ENCODE measurements at places on chromosomes 6 and 20.

- DNase-seq = no peak
These were observed 22.6 kb downstream of the ETV7 start for GRCh38 chr6:36364669-36365479.

- no peak for DNase-seq
These were observed 8.9 kb upstream of the TMEM14A start for GRCh38 chr6:52662031-52662430.

- no peak for DNase-seq
These were observed 2.0 kb upstream of the FKBPL start for GRCh38 chr6:32132110-32132509.

DNA sequence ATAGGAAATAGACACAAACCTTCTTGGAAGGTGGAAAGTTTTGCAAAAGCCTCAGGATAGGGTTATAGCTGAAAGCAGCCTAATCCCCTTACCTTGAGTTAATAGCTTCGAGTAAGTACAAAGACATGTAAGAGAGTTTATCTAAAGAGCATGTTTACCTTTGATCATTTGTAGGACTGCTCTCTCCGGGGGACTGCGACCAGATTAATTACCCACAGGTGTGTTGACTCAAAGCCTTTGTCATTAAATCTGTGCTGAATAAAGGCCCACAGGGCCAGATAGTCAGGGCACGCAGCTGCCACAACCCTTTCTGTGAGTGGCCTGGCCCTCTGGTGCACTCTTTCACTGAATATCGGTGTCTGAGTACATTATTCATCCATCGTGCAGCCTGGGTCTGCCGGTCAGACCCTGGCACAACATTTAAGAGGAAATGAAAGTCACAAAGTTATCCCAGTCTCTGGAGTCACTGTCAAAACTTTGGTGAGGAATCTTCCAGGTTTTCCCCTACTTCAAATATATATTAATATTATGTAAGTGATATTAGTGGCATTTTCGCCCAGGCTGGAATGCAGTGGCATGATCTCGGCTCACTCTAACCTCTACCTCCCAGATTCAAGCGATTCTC lies 5.4 kb upstream of the MICA start:
- DNase-seq = no peak

- DNase-seq = no peak
These were observed 41.6 kb upstream of the SYNCRIP start for GRCh38 chr6:85684133-85684808.

DNA sequence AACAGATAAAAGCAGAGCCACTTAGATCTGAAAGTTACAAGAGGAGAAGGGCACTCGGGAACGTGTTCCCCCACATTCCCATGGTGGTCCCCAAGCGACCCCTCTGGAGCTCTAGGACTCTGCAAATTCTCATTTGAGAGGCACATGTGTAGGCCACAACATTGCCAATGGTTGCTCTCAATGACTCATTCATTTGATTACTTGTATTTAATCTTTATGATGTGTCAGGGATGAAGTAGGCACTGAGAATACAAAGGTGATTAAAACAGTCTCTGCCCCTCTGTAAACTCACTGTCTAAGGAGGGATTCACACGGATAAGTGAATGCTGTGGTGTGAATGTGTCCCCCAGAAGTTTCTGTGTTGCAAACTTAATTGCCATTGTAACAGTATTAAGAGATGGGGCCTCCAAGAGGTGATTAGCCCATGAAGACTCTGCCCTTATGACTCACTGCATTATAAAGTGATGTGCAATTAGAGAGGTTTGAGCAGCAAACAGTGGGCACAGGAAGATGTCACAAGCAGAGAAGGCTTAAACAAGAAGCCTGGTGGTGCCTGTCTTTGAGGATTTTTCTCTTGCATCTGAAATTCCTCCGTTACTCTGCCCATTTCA lies 34.0 kb upstream of the TRAM2 start:
- no peak for DNase-seq

DNA sequence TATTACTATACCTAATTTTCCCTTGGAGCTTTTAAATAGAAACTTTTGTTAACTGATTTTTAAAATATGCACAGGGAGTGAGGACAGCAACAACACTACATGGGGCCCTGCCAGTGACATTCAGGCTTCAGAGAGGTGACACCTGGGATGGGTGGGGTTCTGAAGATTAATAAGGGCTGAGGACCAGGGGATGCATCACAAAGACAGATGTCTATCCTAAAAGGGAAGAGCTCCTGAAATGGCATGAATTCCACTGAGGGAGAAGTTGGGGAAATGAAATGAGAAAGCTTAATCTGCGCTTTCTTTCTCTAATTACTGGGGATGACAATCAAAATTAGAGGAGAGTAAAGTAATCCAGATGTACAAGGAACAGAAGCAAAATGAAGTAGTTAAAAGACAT lies 162.8 kb downstream of the BTBD9 start:
- no peak for DNase-seq

- DNase-seq = no peak
These were observed 148.8 kb downstream of the LRFN2 start for GRCh38 chr6:40438246-40438887.

- DNase-seq = peak; percentile 74
These were observed at the start of gene SAMD10 for GRCh38 chr20:63979557-63980316. Gene SAMD10 (minus strand): TSS chr20:63979642. CDS start chr20:63979467, 175 bp downstream.

DNA sequence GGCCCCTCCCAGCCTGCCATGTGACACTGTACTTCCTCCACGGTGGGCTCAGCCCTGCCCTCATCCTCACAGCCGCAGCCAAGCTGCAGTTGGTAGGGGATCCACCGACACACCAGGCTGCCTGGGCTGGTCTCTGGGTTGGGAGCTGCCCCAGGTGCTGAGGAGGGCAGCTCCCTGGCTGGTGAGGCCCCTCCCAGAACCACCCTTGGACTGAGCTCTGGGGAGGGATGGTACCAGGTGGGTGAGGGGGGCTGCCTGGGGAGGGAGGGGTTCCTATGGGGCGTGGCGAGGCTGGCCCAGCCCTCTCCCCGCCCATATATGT lies 185 bp upstream of the TNFRSF6B start:
- no peak for DNase-seq

GRCh38 chr6:71290611-71291010 lies 2.0 kb downstream of the OGFRL1 start:
- DNase-seq = no peak

DNA sequence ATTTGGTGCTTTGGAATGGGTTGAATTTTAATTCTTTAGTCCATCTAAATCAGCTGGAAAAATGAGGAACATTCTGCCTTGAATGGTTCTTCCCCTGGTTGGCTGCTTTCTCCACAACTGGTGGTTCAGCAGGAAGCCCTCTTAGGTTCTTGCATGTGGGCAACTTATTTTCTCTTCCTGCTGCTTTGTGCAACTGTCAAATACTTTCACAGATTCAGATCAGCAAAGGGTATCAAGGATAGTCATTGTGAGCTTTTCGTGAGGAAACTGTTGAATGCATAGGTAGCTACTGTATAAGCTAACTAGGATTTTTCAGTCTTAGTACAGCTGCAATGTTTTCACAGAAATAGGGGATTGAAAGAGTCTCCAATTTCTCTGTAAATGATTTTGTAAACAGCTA lies 72.9 kb upstream of the MRAP2 start:
- DNase-seq = no peak

- DNase-seq = peak; percentile 67
These were observed 19.5 kb upstream of the UBE2J1 start for GRCh38 chr6:89371849-89372505.

DNA sequence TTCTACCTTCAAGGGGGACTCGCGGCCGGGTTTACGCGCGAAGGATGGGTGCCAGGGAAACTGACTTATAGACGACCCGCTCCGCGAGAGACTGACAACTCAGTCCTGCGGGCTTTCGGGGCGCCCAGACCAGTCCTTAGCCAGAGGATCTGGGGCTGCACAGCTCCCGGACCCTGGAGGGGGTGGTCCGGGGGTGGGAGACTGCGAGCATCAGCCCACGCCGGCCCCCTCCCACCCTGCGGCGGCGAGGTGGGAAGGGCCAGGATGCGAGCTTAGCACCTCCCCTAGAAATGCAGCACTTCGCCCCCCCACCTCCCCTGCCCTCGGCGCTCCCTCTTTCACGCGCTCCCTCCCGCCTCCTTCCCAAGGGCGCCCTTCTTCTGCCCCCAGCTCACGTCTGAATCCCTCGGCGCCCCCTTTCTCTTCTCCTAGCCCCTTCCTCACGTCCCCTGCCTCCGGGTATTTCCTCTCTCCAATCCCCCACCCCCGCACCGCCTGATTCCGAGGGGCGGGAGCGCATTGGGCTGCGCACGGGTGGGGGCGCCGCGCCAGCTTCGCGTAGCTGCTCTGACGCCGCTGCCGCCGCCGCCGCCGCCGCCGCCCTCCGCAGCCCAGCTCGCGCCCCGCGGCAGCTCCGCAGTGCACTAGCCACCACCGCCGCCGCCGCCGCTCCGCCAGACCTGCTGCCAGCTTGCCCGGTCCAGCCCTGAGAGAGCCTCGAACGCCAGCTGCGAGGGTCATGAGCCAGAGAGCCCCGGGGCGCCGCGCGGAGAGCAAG lies at the start of gene SLC32A1:
Gene SLC32A1 (plus strand): TSS at position 639 of the 778 bp plus-strand sequence. CDS start 239 bp downstream, outside the sequence.
- DNase-seq = peak; percentile 24

GRCh38 chr6:141963543-141964295 lies 169.0 kb upstream of the GJE1 start:
- no peak for DNase-seq

DNA sequence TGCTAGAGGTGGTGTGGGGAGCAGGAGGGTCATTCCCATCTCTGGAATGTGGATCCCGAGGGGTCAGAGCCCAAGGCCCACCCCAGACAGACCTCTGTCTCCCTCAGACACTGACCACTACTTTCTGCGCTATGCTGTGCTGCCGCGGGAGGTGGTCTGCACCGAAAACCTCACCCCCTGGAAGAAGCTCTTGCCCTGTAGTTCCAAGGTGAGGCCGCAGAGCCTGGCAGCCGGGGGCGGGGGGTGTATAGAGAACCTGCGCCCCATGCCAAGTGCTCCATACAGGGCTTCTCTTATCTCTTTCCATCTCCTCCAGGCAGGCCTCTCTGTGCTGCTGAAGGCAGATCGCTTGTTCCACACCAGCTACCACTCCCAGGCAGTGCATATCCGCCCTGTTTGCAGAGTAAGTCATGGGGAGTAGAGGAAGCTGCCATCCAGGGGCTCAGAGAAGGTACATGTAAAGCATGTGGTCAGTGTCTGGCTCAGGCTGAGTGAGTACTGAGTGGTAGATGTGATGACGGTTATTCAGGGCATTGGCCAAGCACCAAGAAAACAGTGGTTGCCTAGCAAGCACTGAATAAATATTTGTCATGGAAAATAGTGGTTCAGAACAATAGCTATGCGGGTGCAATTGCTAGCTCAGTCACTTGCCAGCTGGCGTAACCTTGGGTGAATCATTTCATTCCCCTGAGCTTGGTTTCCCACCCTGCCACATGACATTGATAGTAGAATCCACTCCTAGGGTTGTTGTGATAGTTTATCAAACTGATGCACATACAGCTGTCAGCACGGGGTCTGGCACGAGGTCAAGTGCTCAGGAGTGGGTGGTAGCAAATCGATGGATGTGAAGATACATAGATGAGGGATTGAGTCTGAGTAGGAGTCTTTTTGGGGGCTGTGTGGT lies 3.5 kb downstream of the PIGT start:
- DNase-seq = no peak

DNA sequence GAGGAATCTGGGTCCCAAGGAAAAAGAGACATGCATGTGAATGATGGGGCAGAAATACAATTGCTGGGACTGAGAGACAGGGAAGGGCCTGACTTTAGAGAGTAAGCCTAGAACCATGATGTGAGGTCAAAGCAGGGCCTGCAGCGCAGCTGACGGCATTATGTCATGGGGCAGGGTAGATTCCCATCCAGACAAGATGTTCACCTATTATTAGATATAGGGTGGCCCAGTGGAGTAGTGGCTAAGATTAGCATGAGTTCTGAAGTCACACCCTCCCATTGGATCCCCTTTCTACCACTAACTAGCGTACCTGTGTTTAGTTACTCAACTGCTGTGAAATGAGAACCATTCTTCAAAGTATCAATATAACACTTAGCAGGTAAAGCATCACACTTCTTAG lies 39.6 kb downstream of the NDUFAF5 start:
- no peak for DNase-seq

DNA sequence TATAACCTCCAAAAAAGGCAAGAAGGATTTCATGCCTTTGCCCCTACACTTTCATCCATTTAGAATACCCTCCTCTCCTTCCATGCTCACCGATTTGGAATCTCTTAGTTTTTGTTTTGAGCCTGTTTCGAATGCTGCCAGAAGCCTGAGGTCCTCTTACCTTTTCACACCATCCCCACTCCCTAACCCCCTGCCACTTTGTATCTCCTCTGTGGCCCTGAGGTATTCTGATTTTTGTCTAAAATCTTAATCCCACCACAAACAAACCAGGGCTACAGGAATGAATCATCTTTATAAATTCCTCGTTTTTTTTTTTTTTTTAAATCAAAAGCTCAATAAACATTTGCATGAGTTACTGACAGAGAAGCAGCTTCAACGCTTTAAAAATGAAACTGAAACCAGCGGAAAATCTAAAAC lies 1.6 kb upstream of the RPS12 start:
- no peak for DNase-seq

GRCh38 chr6:20440296-20440695 lies 38.6 kb downstream of the E2F3 start:
- DNase-seq = no peak

DNA sequence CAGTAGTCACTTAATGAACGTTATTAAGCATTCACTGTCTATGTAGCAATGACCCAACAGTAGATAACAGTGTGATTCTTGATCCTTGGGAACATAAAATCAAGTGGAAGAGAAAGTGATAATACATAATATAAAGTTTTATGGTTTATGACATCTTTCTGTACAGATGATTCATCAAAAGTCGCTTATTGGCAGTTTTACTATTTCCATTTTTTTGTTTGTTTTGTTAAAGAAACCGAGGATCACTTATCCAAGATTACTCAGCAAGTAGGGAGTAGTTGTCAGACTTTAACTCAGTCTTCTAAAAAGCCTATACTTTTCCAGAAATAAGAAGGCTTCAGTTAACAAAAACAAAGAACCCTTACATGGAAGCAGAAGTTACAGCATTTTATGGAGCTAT lies 260.8 kb downstream of the ZFAND3 start:
- no peak for DNase-seq

GRCh38 chr20:19750907-19751636 lies 7.0 kb upstream of the RIN2 start:
- DNase-seq = no peak

DNA sequence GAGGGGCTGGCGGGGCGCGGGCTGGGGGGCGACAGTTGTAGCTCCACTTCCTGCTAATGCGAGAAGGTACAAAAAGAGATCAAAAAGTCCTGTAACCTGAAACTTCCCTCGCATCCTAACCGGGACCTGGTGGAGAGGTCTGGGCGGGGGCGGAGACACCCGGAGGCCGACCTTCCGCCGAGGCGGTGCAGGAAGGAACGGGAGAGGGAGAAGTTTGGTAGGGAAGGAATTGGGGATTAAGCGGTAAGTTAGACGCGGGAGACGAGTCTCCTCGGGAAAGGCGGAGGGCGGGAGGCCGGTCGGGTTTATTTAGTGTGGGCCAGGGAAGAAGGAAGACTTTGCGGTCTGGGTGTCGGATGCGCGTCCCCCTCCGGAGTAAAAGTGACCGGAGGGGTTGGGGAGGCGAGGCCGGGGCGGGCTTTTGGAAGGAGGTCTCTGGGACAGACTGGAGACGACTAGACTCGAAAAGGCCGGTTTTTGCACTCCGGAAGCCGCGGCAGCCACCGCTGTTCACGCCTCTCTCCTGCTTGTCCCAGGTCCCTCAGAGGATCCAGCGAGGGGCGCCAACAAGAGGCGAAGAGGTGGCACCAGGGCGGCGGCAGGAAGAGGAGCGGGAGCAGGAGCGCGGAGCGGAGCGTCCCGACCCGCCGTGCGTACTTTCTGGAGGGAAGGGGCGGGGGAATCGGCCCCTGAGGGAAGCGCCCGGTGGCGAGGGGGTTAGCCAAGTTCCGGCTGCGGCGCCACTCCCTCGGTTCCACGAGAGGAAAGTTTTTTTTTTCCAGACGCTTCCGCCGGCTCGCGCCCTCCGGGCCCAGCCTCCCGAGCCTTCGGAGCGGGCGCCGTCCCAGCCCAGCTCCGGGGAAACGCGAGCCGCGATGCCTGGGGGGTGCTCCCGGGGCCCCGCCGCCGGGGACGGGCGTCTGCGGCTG lies 734 bp downstream of the TPBG start:
- DNase-seq = no peak

Measured in CD8-positive, alpha-beta T cell (primary cell).